Upper lobe of right lung (tissue), 1 donor: ENCODE measurements at places on chromosomes 13 and 19.

DNA sequence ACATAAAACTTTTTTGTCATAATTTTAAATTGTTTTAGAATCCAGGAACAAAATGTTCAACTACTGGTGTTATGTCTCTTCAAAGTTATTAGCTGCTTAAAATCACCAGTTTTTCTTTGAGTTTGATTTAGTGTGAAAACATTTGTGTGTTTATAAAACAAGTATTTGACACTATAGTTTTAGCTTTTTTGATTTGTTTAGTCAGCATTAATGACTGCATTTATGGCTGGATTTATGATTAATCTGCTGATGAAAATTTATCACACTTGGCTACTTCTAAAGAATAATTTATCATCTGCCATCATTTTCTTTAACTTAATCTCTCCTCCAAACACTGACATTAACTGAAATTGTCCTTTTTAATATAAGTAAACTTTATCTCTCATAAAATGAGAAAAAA is 1465.9 kb upstream of the SLC10A2 start:
- no peak overlapping the region for H3K4me3 ChIP-seq
- DNase-seq, result no peak
- no peaks in the 10 kb centered on the region for H3K4me1 ChIP-seq

GRCh38 chr19:1237754-1238368 is at the start of gene CBARP:
CBARP (minus strand) TSS chr19:1238005; CDS start chr19:1236100, 1,905 bp downstream.
- peak; percentile 66 for DNase-seq
- H3K27me3 ChIP-seq, result no peaks in the 10 kb centered on the region
- H3K4me1 ChIP-seq, result peaks cover 37% of the 10 kb centered on the region
- no peaks in the 10 kb centered on the region for H3K36me3 ChIP-seq
- peak within 1 kb of the TSS; percentile 49 for H3K4me3 ChIP-seq
- no peak within 1 kb of the TSS for H3K27ac ChIP-seq

DNA sequence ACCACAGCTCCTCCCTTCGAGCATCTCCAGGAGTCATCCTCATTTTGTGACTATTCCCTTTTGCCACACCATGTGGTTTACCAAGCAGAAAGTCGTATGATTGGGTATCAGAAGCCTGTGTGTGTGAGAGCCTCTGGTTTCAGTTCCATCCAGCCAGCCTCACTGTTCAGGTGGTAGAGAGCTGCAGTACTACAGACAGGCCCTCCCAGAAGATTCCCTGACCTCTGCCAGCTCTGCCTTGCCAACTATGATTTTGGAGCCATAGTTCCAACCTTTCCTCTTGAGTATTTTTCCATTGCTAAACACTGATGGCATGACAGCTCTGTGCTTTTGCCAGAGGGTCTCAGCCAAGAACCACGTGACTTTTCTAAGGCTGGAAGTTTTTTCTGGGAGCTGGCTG is 82.5 kb downstream of the DHRS12 start:
- H3K4me3 ChIP-seq, result no peak overlapping the region
- H3K27ac ChIP-seq, result no peak overlapping the region
- H3K36me3 ChIP-seq, result no peaks in the 10 kb centered on the region
- H3K27me3 ChIP-seq, result no peaks in the 10 kb centered on the region
- DNase-seq, result no peak

DNA sequence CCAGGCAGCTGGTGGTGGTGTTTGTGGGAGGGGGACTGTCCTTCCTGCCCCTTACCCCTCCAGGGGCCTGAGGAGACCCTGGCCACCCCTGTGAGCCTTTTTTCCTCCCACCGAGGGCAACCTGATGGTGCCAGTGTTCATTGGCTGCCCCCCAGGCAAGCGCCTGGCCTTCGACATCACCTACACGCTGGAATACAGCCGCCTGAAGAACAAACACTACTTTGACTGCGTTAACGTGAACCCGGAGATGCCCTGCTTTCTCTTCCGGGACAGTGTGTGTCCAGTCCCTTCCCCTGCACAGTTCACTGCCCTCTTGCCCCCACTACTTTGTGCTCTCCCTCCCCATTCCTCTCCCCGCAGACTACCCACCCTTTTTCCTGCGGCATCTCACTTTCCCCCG is 7.3 kb upstream of the PSMD8 start:
- H3K27me3 ChIP-seq, result no peaks in the 10 kb centered on the region
- H3K4me3 ChIP-seq, result no peak overlapping the region
- H3K36me3 ChIP-seq, result no peaks in the 10 kb centered on the region
- DNase-seq, result no peak
- H3K27ac ChIP-seq, result no peak overlapping the region

DNA sequence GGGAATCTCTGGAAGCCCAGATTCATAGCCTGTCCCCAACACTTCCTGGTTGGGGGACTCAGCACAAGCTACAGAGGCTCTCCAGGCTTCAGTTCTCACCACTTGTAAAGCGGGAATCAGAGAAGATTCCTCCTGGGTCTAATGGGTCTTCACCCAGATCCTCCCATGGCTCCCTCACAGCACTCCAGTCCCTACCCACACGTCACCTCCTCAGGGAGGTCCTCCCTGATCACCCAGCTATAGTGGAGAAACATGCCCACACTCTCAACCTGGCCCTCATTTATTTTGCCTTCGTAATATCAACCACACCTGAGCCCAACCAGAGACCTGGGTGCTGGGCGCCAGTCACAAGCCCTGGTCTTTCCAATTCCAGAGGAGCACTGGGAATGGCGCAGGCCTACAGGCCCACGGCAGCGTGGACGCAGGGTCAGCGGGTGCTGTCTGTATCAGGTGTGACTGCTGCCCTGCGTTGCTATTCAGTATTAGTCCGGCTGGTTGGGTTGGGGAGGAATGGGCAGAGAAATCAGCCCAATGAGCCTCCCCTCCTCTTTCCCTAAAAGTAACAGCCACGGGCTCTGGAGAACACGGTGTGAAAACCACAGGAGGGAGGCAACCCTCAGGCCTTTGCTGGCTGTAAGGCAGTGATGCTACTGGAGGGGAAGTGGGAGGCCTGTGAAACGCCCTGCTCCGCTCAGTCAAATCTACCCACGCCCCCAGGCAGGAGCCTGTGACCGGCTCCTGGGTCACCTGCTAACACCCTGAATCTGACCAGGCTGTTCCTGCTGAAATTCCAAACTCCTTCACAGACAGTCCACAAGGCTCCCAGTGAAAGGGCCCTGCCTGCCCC is 5.2 kb downstream of the AKT2 start:
- peak overlapping the region; percentile 30 for H3K27ac ChIP-seq
- no peak for DNase-seq
- H3K27me3 ChIP-seq, result no peaks in the 10 kb centered on the region
- H3K4me3 ChIP-seq, result no peak overlapping the region

GRCh38 chr13:25709088-25709487 is 337.3 kb downstream of the ATP8A2 start:
- H3K36me3 ChIP-seq, result no peaks in the 10 kb centered on the region
- peaks cover 12% of the 10 kb centered on the region for H3K4me1 ChIP-seq
- no peak overlapping the region for H3K4me3 ChIP-seq
- H3K27me3 ChIP-seq, result no peaks in the 10 kb centered on the region
- no peak for DNase-seq
- H3K27ac ChIP-seq, result no peak overlapping the region

- peak; percentile 86 for DNase-seq
- peaks cover 32% of the 10 kb centered on the region for H3K4me1 ChIP-seq
- H3K27ac ChIP-seq, result no peak overlapping the region
Measured at GRCh38 chr19:512547-513365, 5.5 kb downstream of the TPGS1 start.
